ENCODE measurements at places on chromosomes 6 and 20.

- no peak for DNase-seq
Observed at GRCh38 chr6:43916924-43917877, 147.2 kb downstream of the VEGFA start.

GRCh38 chr6:30424549-30424948 is 64.8 kb upstream of the HLA-E start:
- no peak for DNase-seq

DNA sequence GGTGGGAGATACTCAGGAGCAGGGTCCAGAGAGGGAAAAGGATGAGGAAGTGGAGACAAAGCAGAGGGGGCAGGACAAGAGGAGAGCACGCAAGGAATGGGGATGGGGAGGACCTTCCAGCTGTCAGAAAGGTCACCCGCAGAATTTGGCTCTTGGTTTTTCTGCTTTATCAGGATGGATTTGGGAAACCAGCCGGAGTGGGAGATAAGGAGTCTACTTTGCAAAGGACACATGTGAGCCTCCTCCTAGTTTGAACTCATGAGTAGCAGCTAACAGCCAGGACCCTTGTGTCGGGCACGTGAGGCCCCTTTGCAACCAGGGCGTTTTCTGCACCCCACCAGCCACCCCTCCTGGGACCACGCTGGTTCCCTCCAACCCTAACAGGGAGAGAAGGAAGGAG is 7.6 kb upstream of the MICA start:
- no peak for DNase-seq

DNA sequence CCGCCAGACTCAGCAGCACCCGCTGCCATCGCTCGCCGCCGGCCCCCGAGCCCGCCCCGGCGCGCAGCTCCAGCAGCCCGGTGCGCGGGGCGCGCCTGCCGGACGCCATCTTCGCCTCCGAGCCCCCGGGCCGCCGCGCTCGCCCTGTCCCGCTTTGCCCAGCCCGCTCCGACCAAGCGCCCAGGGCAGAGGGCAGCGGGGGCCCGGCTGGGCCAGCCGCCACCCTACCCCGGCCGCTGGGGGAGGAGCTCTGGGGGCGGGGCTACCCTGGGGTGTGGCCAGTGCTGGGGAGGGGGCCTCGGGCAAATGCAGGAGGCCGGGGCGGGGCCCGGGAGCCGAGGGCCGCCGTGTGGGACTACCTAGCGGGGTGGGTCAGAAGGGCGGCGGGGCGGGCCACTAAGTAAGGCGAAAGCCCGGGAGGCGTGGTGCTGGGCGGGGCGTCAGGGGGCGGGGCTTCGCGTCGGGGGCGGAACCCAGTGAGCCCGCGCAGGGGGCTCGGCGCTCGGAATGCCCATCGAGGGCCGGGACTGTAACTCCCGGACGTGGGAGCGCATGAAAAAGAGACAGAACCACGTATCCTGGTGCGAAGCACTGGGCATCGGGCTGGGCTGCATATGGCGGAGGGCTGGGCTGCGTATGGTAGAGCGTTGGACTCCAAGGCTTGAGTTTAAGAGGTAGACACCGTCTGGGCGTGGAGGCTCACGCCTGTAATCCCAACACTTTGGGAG is at the start of gene SNTA1:
TSS of gene SNTA1 (minus strand) at position 252 of the 728 bp plus-strand sequence. CDS start at position 109, 143 bp downstream.
- peak; percentile 97 for DNase-seq

DNA sequence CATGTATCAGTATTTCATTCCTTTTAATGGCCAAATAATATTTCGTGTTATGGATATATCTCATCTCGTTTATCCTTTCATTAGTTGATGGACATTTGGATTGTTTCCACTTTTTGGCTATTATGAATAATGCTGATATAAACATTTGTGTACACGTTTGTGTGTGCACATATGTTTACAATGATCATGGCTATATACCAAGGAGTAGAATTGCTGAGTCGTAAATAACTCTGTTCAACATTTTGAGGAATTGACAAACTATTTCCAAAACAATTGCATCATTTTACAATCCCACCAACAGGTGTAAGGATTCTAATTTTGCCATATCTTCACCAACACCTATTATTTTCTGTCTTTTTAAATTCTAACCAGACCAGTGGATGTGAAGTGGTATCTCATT is 26.3 kb upstream of the PNRC1 start:
- no peak for DNase-seq

DNA sequence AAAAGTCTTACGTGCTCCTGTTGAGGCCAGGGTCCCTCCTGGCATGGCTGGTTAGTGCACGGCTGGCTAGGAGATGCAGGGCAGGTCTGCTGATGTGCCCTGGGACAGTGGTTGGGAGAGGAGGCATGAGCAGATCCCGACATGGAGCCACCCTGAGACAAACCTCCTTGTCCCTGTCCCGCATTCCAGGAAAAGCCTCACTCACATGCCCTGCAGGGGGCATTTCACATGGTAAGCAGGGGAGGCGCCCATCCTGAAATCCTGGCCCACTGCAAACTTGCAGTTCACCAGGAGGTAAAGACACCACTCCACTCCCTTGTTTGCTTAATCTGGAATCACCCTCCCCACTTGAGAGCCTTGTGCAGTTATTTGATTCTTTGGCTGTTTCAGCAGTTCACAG is 116.7 kb upstream of the SLC24A3 start:
- peak; percentile 62 for DNase-seq

DNA sequence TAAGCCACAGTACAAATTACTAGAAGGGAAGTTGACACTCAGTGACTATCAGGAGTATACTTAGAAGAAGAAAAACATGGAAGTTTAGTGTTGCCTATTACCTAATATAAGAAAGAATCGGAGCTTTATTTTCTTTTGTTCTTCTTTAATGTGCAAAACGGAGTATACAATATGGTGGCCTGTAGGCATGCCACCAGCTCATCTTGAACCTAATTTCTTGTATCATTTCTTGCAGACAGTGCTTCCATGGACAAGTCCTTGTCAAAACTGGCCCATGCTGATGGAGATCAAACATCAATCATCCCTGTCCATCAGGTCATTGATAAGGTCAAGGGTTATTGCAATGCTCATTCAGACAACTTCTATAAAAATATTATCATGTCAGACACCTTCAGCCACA is 141.3 kb downstream of the ADGRG6 start:
- DNase-seq: no peak

DNA sequence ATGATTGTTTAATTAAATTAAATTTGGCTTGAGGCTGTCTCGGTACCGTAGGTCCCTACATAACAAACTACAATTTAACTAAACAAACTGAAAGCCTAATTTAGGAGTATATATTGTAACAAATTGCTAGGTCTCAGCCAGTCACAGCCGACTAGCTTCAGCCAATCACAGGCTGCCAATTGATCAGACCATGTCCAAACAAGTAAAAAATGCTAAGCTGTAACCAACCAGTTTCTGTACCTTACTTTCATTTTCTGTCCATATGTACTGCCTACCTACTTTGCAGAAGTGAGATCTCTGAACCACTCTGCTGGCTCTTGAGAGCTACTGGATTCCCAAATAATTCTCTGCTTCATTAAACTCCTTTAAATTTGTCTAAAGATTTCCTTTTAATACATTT is 648.0 kb upstream of the GJE1 start:
- no peak for DNase-seq

DNA sequence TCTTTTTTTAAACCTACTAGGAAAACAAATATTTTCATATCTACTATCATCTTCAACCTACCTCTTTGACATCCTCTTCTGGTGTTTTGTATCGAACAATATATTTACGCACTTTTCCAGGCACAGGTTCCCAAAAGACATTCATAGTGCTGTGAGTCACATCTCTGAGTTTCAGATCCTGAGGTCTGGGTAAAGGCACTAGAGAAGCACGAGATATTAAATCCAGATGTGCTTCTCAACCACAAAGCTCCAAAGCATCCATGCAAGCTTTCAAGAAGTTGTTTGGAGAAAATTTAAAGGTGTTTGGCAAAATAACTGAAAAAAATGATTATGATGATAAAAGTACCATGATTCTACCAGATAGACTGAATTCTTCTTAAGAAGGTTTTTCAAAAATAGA is 62.7 kb downstream of the COL12A1 start:
- DNase-seq: no peak

DNA sequence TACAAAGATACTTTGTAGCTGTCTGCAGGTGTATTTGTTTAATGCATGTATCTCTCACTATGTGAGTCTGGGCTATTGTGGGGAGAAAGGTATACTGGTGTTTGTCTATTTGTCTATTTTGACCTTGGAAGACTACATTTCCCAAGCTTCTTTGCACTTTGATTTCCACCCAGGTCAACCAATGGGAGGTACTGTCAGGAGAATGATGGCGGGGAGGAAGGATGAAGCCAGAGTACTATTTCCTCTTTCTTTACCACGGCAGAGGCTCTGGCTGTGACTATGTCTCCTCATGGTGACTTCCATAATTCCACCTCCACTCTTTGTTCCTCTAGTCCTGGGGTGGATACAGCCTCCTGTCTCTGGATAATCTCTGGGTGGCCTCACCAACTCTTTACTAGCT is 23.1 kb downstream of the LBP start:
- DNase-seq: no peak

DNA sequence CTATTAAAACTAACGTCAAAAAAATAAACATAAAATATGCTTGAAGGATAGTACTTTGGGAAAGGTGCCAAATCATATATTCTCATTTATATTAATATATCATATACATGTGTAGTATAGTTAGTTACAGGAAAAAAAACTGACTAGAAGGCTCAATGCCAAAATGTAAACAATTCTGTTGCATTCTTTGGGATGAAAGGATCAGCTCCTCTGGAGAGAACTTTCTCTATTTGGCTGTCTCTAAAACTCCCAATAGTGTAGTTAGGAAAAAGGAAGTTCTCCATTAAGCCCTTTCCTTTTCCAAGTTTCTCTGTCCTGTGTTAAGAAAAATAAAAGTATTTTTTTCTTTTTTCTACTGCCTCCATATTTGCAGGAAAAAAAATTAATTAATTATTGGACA is 86.5 kb upstream of the BTN3A2 start:
- no peak for DNase-seq

- no peak for DNase-seq
Observed at GRCh38 chr6:106133040-106133439, 46.9 kb downstream of the PRDM1 start.

DNA sequence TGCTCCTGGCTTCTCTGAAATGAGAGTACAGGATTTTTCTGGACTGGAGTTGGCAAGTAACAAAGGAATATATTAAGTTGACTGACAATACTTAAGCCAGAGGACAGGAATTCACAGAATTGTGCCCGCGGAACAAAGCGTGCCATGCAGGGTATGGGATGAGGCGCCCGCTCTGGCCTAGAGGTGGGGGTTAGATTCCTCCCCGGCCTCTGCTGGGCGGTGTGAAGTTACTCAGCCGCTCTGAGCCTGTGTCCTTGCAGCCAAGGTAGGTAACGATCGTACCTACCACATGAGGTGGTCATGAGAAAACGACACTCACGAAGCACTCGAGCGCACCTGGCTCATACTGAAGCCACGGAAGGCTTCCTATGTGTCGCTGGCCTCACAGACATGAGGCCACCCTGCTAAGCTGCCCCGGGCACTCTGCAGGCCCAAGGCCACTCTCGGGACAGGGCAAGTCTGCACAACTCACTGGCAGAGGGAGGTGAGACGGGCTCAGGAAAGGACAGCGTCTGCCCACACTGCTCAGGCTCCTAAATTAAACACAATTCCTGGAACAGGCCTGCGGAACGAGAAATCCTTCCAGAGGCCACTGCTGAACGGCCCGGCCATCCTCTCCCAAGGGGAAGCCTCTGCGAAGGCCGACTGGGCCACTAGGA is 70.8 kb downstream of the PSMG4 start:
- no peak for DNase-seq

- DNase-seq: no peak
Observed at GRCh38 chr20:28616354-28616753, 2641.1 kb upstream of the DEFB115 start.

DNA sequence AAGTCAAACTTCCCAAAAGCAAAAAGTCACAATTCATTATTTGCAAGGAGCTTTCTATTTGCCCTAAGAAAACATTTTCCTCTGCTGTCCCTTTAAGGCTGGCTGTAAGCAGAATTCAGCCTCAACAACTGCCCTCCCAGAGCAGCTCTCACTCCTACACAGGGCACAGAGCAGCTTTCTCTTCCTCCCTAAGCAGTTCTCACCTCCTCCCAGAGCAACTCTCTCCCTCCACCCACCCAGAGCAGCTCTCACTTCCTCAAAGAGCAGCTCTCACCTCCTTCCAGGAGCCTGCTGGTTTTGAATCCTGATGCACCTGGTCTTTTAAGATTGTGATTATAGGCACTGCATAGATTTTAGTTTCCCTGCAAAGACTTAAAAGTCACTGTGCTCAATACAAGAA is 120.6 kb upstream of the TMEM181 start:
- no peak for DNase-seq

- no peak for DNase-seq
Observed at GRCh38 chr6:7418238-7418905, 28.8 kb downstream of the RIOK1 start.

DNA sequence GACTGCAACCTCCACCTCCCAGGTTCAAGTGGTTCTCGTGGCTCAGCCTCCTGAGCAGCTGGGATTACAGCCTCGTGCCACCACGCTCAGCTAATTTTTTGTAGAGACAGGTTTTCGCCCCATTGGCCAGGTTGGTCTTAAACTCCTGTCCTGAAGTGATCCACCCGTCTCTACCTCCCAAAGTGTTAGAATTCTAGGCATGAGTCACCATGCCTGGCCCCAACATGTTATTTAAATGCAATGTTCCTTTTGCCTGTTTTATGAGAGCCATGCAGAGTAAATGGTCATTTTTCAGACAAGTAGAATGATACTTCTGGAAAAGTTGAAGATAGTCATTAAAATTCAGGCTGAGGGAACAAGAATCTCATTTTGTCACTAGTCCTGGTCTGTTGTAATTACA is 43.8 kb upstream of the RPS6KA2 start:
- no peak for DNase-seq

DNA sequence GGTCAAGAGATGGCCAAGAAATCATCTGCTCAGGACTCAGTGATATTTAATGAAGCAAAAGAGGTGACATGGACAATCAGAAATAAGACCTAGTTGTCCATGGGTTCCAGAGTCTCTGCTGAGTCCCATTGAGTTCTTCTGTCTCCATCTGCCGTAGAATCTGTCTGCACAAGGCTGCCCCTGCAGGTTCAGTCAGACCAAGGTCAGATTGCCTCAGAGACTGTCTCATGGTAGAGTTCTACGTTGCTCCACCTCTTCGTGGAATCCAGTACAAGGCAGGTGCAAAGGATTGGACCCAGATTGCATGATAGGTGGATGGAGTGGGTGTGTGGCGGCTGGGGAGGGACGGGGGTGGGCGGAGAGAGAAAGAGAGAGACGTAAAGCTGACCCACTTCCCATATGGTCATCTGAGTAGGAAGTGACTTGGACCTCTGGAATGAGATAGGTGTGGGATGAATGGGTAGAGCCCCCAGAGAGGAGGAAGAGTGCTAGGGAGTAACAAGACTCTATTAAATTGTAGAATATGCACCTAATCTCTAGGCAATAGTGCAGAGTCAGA is 75.3 kb downstream of the SOBP start:
- no peak for DNase-seq

GRCh38 chr6:109379711-109380110 is 2.6 kb downstream of the CD164 start:
- DNase-seq: no peak

Measured in WTC11 (cell line).